ENCODE measurements at places on chromosomes 16 and 17.

DNA sequence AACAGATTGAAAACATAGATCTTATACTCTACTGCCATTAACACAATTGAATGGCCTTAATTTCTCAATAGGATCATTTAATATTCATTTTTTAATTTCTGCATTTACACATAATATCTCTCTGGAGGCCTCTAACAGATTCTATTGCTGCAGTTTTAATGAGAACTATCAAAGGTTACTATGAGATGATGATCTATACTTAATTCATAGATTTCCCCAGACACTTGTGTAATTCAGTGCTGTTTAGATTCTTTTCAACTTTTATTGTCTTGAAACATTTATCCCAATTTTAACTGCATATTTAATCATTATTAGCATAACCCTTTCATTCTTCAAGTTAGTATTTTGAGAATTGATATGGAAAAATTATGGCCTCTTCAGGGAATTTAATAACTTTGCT is 1056.5 kb upstream of the CDH8 start:
- DNase-seq: no peak

DNA sequence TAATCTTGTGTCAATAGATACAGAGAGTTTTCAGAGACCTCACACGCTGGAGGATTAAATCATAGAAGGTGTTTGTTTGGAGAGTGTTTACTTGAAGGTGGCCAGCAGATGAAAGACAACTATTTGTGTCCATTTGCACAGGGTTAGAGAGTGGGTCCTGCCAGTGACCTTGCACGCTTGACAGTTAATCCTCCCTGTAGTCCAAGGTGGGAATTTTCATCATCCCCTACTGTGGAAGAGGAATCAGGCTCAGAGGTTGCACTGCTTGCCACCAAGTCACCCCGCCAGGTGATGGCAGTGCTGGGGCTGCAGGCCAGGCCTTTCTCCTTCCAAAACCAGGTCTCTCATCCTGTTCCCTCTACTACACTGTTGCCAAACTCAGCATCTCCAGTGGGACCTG is 12.3 kb downstream of the CDH1 start:
- no peak for DNase-seq

DNA sequence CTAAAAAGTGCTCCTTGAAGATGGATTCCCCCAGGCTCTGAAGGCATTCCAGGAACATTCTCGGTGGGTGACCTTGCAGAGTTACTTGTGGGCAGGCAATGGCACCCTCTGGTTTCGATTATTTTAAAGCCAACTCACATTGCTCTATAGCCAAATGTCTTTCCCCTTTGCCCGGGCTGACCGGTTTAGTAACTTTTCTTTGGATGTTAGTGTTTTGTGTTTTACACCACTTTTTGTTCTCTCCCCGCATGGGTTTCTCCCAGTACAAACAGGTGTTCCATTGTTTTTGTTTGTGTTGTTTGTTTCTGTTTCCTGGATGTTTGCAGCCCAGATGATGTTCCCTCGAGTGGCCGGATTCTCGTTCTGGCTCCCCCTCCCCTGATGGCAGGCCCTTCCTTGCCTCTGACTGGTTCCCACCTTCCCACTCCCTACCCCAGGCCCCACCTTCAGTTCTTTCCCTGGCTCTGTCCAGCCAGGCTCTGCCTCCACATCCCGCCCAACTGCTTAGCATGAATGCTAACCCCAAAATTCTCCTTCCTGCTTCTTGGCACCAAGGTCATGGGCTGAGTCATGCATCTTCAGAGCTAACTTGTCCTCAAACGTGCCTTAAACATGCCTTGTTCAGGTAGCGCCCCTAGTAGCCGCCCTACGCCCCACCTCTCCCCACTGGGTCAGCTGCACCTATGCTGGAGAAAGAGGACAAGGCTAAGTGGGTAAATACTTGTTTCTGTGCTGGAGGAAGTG is 40.6 kb downstream of the ELAC2 start:
- DNase-seq: no peak

- DNase-seq: no peak
These were observed 452.5 kb upstream of the CCL2 start for GRCh38 chr17:33802349-33803198.

- no peak for DNase-seq
These were observed 1.2 kb upstream of the ABCA9 start for GRCh38 chr17:69061721-69062556.

DNA sequence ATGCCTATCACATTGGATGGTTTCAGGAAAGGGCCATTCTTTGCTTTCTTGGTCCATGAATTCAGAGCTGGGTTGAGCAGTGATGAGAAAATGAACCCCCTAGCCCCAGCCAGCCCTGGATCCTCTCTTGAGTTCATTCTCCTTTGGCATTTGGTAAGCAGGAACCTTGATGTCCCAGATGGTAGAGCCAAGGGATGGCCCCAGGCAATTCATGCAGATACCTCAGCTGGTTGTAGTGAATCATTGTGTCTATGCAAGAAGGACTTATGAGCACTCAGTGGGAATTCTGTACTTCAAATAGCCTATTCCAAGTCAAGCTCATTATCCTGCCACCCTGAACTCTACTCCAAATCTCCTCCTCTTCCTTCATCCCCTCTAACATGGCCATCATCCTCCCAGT is 412.7 kb downstream of the UTP18 start:
- DNase-seq: no peak

GRCh38 chr17:82240506-82241182 is 11.8 kb downstream of the SLC16A3 start:
- no peak for DNase-seq

- DNase-seq: no peak
These were observed 443.2 kb downstream of the TOX3 start for GRCh38 chr16:52103791-52104190.

DNA sequence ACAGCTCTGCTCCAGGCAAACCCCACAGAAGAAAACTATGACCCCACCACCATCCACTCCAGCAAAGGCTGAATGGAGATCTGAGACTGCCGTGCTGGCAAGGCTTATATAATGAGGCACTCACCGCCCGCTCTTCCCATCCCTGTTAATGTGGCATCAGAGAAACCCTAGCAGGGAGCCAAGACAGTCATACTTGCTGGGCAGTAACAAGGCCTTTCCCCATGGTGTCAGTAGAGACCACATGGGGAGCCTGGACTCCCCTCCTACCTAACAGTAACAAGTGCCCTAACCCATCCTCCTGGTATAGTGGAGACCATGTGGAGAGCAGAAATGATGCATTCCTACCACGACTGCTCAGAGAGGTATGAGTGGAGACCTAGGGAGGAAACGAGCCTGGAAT is 235.2 kb downstream of the C16orf78 start:
- DNase-seq: peak; percentile 12

DNA sequence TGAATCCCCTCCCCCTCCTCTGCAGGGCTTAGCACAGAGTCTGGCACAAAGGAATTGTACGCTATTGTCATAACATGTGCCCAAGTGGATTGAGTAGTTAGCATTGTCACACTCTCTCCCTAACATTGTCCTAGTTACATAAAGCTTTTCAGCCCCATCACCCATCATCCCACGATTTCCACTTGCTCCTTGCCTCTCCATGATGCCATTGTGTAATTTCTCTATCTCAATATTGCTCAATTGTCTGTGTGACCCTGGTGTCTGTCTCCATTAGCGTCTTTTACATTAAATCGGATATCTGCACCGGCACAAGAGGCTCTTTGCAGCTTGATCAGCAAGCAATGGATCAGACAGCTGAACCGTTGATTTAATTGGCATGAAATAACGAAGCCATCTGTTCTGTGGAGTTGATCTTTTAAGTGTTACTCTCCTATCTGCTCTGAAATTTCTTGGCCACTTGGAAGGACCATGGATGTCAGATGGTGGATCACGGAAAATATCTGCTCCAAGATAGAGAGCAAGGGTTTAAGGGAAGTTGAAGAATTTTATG is 77.0 kb upstream of the HS3ST4 start:
- no peak for DNase-seq

DNA sequence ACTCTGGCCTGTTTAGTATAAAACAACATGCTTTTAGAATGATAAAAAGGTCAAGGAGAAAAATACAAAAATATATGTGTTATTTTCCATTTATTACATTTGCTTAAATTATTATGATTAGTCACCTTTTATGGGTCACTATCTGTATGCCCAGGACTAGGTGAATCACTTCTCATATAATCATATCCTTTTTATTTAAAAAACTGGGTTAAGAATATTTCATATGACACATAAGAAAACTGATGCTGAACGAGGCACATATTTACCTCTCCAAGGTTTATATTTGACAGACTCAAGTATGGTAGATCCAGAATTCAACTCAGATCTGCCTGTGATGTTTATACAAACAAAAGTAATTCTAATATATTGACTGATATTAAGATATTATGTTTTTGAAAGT is 134.5 kb downstream of the CDH8 start:
- DNase-seq: no peak

- no peak for DNase-seq
These were observed 119.8 kb upstream of the CDH13 start for GRCh38 chr16:82506692-82507670.

DNA sequence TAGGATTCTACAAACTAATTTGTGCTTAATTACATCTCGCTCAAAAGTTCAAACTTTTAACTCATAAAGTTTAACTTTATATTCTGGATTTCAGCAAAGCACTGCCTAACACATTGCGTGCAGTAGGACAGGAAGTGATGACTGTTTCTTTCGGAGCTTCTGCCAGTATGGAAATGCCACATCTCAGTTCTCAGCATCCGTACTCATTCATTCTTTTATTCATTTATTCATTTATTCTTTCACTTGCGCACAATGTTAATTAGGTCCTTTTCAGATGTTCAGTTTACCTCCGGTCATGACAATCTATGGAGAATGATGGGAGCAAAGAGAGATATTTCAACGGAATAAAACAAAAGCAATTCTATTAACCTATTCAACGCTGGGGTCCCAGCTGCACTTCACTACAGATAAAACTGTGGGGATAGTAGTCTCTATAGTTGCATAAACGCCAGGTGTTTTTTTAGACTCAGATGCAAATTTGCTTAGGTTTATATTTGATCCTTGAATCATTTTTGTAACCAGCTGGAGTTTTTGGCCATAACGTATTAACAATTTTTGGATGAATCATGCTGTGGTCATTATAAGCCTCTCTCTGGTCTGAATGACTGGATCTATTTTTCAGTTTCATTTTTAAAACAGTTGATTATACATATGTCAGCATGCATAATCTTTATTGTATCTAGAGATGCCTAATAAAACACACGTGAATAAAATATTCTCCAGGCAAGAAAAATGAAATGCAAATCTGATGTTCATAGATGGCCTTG is 143.9 kb downstream of the KCNJ2 start:
- peak; percentile 34 for DNase-seq

- DNase-seq: no peak
These were observed 17.0 kb upstream of the NTN1 start for GRCh38 chr17:9004132-9004960.
